ENCODE measurements at places on chromosomes 5 and 9.

- DNase-seq = no peak
Measured at GRCh38 chr9:4997196-4997595, 12.1 kb downstream of the JAK2 start.

- DNase-seq = no peak
Measured at GRCh38 chr9:93002700-93003099, 55.4 kb downstream of the FGD3 start.

- no peak for DNase-seq
Measured at GRCh38 chr9:87805259-87805658, 77.4 kb upstream of the SPATA31E1 start.

GRCh38 chr9:76200315-76200714 lies 193.9 kb downstream of the RFK start:
- no peak for DNase-seq

GRCh38 chr9:99018653-99019052 lies 74.9 kb downstream of the COL15A1 start:
- no peak for DNase-seq

DNA sequence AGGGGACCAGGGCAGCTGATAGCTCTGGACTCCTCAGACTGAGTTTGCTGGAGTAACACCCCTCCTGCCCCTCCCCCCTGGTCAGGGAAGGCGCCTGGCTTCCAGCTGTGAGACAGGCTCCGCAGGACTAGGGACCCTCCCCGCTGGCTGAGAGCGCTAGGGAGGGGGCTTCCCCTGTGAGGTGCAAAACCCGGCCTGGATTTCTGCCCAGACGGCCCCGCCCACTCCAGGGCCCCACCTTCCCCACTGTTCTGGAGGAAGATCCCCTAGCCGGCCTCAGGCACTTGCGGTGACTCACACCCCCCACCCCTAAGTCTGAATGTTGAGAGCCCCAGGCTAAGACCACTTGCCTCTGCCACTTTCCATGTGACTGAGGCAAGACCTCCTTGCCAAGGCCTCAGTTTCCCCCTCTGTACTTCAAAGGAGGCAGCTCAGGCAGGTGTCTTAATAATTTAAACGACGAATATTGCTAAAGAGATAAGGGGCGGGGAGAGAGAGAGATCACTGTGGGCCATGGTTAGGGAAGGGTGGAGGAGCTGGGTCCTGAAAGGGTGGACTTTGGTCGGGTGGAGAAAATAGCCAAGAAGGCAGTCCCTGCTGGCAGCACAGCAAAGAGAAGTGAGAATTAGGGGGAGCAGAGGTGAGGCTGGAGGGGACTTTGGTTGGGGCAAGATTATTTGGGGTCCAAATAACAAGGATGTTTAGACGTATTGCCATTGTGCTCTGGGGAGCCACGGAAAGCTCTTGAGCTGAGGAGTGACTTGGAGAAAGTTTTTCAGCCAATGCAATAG lies 1.0 kb upstream of the DAB2IP start:
- DNase-seq = peak; percentile 94

DNA sequence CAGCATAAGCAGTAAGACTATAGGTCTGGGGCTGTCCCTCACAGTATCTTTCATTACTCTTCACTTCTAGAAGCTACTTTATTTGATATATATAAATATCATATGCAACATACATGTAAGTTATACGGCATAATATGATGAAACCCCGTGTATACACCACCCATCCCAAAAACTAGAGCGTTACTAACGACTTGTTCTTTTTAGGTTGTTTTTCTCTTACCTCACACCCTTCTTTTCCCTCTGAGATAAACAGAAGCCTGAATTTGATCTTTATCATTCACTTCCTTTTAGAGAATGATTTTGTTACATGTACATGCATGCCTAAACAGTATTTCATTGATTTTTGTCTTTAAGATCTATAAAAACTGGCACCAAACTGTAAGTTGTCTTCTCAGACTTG lies 3.7 kb downstream of the TRMO start:
- no peak for DNase-seq

- no peak for DNase-seq
Measured at GRCh38 chr5:58378613-58379390, 81.1 kb downstream of the PLK2 start.

- no peak for DNase-seq
Measured at GRCh38 chr5:107118184-107119019, 552.3 kb downstream of the EFNA5 start.
